ENCODE measurements at places on chromosomes 12 and 14.

DNA sequence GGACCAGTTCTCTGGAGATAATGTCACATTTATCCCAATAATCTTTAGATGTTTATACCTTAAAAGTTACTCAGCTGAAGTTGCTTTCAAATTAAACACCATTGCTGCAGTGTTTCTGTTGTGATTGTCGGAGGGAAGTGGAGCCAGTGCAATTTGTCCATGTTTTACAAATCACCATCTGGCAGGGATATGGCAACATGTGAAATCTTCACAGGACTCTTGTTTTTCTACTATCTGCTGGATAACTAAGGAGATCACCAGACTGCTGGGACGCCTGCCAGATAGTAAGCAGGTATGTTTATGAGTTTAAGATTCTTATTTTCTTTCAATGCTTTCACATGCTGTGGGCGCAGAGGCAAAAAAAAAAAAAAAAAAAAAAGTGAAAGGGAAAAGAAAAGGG, 100.3 kb upstream of the SOX5 start:
- no peak for DNase-seq

- no peak for DNase-seq
Observed at GRCh38 chr14:41899416-41899815, 292.7 kb downstream of the LRFN5 start.

DNA sequence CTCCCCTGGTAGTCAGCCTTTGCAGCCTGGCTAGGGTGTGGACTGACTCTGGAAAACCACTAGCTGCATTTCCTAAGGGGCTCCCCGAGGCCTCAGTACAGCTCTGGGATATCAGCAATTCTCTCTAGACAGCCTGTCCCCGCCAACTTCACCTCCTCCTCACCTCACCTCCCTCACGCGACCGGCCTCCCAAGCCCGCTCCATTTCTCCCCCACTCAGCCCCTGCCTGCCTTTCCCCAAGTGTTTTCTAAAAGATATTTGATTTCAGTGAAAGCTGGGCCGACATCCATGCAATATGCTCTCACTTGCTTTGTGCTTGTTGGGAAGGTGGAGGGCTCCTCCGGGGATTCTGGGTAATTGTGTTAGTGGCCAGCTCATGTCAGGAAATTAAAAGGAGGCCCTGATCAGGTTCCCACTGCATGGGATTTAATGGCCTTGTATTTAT, 91.8 kb downstream of the ESRRB start:
- DNase-seq: no peak

GRCh38 chr12:53631721-53632120, 5.5 kb upstream of the ATF7 start:
- DNase-seq: no peak

DNA sequence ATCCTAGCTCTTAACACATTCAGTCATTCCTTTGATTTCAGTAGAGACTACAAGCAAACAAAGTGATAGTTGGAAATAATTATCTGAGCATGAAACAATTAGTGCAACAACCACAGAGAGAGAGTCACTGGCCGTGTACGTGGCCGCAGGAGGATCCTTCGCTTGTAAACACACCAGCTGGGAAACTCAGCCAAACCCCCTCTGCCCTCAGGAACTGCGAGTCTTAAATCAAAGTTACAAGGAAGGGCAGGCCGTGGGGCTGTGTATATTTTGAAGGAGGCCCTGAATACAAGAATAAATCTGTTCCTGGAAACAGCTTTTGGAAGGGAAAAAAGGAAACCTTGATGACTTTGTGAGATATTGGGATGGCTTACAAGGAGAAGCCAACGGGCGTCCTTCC, 164.5 kb downstream of the ANO2 start:
- no peak for DNase-seq

DNA sequence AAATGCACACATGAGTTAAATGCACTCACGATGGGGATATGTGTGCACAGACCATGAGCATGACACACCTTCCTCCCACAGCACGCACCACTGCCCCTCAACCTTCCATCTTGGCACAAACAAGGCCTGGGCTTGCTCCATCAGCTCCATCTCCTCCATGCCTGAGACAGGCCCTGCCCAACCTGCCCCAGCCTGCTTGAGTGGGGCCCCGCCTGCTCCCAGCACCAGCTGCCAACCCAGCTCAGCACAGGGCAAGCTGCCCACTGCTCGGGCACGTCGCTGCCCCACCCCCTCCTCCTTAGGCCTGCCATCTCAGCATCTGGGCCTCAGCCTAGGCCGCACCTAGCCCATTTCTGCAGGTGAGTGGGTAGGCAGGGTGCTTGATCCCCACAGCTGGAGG, 27.6 kb upstream of the KRT78 start:
- DNase-seq: no peak

GRCh38 chr14:96252323-96252998, 3.5 kb upstream of the BDKRB1 start:
- no peak for DNase-seq

Data from activated CD8-positive, alpha-beta memory T cell treated with anti-CD3 and anti-CD28 coated beads, Interleukin-2, amount 50 U/mL, for 48 hours (primary cell).